ENCODE measurements at places on chromosomes 6 and 20. TPM values are rescaled to one million over a fixed set of nuclear protein-coding genes. Genes with fewer than 3 reads are reported as not detected.

The MUCL3 gene
- not detected for total RNA-seq

The NKAPL gene
- 0.97 TPM for total RNA-seq

The CLIC5 gene
- not detected for total RNA-seq

The DPPA5 gene
- total RNA-seq, result not detected

The COL10A1 gene
- 0.63 TPM for total RNA-seq

The PPP1R11 gene
- 44.1 TPM for total RNA-seq

DNA sequence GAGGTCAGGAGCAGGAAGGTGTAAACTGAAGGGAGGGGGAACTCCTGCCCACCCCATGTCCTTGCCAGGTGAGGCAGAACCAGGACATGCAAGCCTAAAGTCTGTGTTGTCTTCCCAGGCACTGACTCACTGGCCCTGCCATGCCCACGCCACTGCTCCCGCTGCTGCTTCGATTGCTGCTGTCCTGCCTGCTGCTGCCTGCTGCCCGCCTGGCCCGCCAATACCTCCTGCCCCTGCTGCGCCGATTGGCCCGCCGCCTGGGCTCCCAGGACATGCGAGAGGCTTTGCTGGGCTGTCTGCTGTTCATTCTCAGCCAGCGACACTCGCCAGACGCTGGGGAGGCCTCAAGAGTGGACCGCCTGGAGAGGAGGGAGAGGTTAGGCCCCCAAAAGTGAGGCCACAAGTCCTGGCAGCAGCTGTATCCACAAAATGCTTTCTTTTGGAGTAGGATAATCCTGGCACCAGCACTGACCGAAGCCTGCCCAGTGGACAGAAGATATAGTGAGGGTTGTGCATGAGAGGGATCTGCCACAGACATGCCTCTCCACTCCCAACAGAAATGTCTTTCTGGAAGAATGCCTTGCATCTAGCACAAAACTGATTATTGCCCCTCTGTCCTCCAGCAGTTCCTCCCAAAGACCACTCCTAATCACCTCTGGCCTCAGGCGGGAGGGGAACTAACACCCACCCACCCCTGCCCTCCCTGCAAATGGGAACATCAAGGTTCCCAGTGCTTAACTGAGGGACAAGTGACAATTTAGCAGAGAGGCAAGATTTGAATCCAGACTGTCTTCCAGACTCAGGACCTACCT, 812 bp downstream of the MYMX start:
- peak; percentile 84 for DNase-seq

- no peak for DNase-seq
Observed at GRCh38 chr6:24501374-24501773, 6.6 kb downstream of the ALDH5A1 start.

DNA sequence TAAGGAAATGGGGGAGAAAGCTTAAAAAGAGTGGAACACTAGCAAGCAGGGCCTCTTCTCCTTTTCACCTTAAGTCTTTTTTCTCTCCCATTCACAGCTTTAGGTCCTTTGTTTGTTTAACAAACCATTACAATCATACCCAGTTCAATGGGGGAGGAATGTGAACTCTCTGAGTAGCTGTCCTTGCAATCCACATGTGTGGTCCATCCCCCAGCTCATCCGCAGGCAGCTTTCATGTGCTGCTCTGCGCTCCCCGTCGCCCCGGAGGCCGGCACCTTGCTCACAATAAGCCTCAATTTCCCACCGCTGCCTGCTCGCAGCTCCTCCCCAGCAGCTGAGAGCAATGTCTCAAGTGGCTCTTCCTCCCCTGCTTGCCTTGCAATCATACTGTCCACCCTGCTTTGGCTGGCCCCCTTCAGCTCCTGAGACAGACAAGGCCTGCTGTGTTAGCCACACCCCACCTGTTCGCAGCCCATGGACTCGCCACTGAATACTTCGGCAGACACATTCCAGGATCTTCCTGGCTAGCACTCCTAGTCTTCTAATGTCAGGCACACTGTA, 49.1 kb downstream of the PLAGL1 start:
- DNase-seq, result no peak

- no peak for DNase-seq
Observed at GRCh38 chr6:130115036-130115435, 96.7 kb downstream of the L3MBTL3 start.

GRCh38 chr6:33211666-33212422, 3.5 kb downstream of the RING1 start:
- DNase-seq, result no peak

DNA sequence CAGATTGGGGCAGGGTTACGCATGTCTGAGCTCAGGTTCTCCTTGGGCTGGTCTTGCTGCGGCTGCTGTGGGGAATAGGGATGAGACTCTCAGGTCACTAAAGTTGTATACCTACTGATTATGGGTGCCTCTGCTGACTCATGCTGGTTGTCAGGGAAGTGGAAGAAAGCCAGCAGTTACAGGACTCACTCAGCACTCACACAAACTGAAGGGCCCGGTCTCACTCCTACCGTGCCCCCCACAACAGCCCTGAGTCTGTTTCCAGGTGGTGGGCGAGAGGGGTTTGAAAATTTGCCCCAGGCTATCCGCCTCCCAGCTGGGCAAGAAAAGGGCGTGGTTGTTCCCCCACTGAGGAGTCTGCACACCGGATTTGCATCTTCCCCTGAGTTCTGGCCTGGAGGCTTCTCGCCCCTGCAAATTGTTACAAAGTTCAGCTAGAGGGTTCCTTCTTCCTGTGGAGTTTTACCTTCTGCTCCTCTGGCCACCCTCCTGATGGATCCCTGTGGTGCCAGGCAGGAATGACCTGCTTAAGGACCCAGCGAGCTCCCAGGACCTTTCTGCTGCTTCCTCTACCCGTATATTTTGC, 659.2 kb downstream of the HDGFL1 start:
- peak; percentile 3 for DNase-seq

- peak; percentile 31 for DNase-seq
Observed at GRCh38 chr20:60787276-60787675, 464.8 kb upstream of the CDH4 start.

GRCh38 chr6:111718990-111719389, 113.3 kb upstream of the TRAF3IP2 start:
- DNase-seq, result peak; percentile 78

DNA sequence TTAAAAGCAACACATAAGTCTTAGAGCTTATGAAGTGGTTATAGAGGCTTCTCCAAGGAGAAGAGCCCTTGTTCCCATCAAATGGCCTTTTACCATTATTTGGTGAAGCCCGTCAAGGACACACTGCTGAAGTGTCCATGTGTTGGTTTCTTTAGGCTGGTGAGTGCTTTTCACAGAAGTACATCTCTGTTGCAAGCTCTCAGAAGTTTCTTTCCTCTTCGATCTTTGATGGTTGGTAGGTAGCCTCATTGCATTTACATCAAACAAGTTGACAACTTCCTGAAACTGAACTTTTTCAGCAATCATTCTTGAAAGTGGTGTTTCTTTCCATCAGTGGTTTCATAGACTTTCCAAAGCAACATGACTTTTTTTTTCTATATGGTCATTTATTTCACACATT, 465.6 kb downstream of the HDGFL1 start:
- DNase-seq, result no peak

GRCh38 chr6:151111670-151112069, 128.1 kb upstream of the AKAP12 start:
- no peak for DNase-seq

DNA sequence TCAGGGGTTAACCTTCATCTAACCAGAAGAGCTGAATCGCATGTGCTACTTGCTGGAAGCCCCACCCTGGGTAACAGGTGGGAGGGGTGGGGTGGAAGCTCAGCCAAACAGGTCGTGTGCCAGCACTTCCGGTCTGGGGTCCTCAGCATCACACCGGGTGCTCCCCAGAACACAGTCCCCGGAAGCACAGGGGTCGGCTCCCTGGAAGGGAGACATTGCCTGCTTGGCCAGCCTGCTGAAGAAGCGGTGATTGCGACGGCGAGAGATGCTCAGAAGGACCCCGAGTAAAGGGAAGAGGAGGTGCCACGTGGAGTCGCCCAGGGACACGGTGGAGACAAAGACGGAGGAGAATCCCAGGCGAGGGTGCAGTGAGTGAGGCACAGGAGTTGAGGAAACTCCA, 36.5 kb downstream of the MYT1 start:
- no peak for DNase-seq

DNA sequence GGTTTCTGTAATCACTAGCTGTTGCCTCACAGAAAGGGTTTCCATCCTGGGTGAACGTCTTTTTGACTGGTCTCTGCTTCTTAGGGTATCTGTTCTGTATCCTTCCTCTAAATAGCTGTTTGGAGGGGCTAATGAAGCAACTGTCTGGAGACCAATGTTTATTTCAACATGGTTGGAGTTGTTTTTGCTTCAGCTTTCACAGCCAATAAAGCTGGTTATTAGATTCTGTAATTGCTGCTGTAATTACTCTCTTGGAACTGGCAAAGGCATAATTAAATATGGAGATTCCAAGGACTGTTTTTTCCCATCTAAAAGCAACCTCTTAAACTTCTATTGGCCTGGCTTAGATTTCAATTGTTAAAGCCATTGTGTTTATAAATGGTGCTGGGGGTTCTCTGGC, 31.9 kb downstream of the CHMP4B start:
- DNase-seq, result no peak

DNA sequence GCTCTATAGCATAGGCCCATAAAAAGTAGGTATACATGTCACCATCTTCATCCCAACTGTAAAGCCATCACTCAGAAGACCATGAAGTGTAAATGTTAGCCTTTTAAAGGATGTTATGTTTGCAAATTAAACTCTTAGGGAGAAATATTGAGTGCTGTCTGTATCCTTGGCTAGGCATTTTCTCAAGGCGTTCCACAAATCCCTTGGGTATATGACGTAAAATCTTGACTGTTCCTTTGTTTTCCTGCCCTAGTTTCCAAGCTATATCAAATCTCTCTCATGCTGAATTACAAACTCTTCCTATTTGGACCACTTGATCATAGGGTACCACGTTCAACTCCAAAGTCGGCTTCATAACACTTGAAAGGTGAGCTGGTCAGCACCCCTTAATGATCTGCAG, 486.2 kb downstream of the HDGFL1 start:
- DNase-seq, result no peak

- no peak for DNase-seq
Observed at GRCh38 chr20:540391-541201, 3.0 kb downstream of the CSNK2A1 start.

- no peak for DNase-seq
Observed at GRCh38 chr6:136639702-136640101, 89.5 kb upstream of the MAP7 start.

DNA sequence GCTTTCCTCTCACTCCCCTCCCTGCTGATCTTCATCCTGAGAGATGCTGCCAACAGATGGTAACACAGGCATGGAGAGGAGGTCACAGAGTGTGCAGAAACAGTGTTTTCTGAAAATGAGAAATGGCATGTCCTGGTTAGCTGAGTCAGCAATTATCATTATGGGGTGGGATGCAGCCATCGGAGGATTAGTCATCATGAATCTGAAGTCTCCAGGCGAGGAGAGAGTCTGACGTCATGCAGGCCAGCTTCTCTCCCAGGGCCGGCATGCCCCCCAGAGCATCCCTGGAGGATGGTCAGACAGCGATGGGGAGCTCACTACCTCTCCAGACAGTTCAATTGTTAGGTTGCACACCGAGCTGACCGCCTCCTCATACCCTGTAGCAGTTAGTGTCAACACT, 4.7 kb upstream of the GTSF1L start:
- peak; percentile 72 for DNase-seq

DNA sequence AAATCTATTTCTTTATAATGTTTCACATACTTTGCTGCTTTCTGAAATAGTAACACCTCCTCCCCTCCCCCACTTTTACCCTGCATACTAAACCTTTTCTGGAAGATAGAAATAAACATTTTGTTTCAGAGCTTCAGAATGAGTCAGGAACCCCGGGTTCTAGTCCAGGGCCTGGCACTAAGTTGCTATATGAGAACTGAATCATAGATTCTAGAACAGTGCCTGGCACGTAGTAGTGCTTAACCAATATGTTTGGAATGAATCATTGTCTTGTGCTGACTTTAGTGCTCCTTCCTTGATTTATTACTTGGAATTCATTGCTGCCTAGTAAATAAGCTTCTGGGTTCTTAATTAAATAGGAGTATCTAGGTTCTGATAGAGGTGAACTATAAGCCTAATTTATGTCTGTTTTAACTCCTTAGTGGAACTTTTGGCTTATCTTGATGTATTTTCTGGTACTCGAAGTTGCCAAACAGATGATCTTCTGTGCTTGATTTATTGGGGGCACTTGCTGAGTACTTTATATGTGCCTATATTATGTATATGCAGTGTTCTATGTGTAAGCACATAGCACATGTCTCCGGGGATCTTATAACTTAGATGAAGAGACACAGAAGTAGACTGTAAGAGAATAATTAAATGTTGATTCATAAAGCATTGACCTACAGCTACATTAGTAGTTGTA, 18.6 kb downstream of the TAB2 start:
- DNase-seq, result peak; percentile 84

DNA sequence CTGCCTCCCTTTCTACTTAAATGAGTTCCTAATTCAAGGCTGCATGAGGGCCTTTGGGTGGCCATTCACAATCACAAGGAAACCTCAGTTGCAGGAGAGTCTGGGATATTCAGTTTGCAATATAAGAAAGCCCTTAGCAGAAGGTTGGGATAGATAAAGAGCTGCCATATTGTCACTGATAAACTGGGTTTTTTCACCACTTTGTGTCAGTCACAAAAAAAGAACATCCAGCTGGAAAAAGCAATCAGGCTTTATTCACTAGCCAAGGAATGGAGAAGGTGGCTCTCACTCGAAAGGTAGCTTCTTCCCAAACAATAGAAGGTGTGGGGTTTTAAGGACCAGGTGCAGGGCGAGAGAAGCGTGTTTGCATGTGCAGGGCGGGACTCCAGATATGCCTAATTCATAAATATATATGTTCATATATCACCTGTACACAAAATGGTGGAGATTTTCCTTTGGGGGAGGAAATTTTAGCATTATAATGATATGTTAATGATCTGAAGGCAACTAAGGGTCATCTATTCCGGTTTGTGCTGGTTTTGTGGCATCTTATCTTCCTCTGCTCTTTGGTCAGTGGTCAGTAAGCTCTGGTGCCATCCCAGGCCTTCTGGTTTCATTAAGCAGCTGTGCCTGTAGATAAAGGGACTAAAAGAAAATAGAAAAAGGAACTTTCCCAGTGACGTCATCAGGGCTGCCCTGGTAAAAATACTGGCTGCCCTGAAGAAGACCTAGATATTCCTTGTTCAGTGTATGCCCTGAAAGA, 97.1 kb upstream of the IYD start:
- no peak for DNase-seq

DNA sequence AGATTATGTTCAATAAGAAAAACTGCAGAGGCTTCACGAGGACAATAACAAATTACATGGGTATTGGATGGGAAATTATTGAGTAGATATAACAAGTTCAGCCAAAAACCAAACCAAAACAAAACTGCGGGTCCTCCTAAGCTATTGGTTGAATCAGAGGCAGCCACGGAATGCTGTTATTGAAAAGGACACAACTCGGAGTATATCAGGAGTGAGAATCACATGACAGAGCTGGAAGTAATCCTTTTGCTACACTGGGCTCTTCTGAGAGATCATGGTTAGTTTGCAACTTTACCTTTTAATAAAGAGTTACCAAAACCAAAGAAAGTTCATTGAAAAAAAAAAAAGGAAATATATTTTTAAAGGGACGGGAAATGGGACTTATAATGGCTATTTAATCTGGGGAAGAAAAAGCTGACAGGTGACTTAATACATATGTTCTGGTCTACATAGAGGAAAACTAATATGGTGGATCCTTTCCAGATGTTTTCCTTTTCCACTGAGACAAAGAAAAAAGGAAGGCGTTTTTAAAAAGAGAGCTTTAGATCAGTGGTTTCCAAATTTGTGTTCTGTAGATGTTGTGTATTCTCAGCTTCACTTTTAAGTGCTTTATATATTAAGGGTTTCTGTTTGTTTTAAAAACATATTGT, 6.9 kb upstream of the CITED2 start:
- DNase-seq, result no peak

GRCh38 chr20:19433371-19434350, 221.2 kb downstream of the SLC24A3 start:
- peak; percentile 59 for DNase-seq
